ENCODE measurements at places on chromosomes 12 and 14. TPM values are rescaled to one million over a fixed set of nuclear protein-coding genes. Genes with fewer than 3 reads are reported as not detected.

- H3K36me3 ChIP-seq = no peaks in the 10 kb centered on the region
- peak; percentile 59 for DNase-seq
- H3K27ac ChIP-seq = no peak overlapping the region
- no peaks in the 10 kb centered on the region for H3K4me1 ChIP-seq
These were observed 196.6 kb upstream of the EGLN3 start for GRCh38 chr14:34147461-34147860.

- DNase-seq = peak; percentile 6
- H3K36me3 ChIP-seq = no peaks in the 10 kb centered on the region
- H3K4me3 ChIP-seq = no peak overlapping the region
- no peaks in the 10 kb centered on the region for H3K27me3 ChIP-seq
- H3K27ac ChIP-seq = no peak overlapping the region
- H3K4me1 ChIP-seq = no peaks in the 10 kb centered on the region
These were observed 258.9 kb downstream of the VRK1 start for GRCh38 chr14:97056086-97056485.

The HCFC2 gene
- total RNA-seq = 10.7 TPM

DNA sequence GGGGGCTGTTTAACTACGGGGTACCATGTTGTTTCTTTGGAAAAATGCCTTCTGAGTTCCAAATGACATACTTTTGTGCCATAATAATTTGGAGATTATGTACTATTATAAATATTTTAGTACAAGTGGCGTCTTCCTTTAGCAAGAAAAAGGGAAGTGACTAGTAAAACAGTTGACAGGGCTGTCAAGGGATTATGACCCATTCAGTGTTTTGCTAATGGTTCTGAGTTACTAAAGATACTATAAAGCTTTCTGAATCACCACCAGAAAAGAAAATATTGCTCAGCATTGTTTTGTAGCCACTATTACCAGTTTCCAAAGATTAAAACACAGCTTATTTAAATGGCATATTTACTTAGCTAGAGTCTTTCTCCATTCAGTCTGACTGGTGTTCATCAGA is 334.9 kb downstream of the SNAPC1 start:
- H3K4me1 ChIP-seq = no peaks in the 10 kb centered on the region
- 0 out of 2 replicates have a peak overlapping the region, but pooled peaks have one; percentile 8 for H3K27ac ChIP-seq
- H3K36me3 ChIP-seq = no peaks in the 10 kb centered on the region
- no peaks in the 10 kb centered on the region for H3K27me3 ChIP-seq
- peak; percentile 33 for DNase-seq

The CEBPE gene
- total RNA-seq = not detected

The ARHGEF40 gene
- 2.7 TPM for total RNA-seq

The CACNA2D4 gene
- not detected for total RNA-seq

DNA sequence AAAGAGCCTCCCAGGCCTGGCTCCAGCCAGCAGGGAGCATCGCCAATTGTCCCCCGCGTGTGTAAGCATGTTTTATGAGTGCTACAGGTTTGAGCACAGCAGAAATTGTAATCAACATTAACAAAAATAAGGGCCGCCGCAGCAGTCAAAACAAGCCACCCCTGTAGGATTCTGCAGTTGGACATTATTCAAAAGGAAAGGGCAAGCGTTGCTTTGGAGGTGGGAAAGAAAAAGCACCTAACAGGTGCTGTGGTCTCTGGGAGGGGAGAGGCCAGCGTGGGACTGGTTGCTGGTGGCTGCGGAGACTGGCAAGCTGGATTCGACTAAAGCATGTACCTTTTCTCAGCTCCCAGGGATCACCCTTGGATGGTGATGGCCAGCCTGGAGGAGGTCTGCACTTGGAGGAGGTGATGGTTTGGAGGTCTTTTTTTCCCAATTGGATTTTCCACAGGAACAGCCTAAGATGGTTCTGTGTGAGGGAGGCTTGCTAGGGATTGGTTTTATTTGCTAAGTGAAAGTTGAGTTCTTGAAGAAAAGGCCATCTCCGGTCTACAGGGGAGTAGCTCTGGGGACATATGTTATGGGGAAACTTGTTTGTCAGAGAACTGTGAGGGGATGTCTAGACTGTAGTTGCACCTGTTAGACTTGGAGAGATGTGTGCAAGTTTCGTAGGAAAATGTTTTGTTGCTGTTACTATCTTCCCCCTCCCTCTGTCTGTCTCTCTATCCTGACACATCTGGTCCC is 2.0 kb downstream of the DYRK2 start:
- no peak overlapping the region for H3K27ac ChIP-seq
- no peaks in the 10 kb centered on the region for H3K27me3 ChIP-seq
- H3K4me1 ChIP-seq = peaks cover 22% of the 10 kb centered on the region
- no peaks in the 10 kb centered on the region for H3K36me3 ChIP-seq

GRCh38 chr12:45336762-45337596 is 121.1 kb downstream of the ANO6 start:
- H3K4me3 ChIP-seq = no peak overlapping the region
- H3K27ac ChIP-seq = no peak overlapping the region
- peaks cover 5% of the 10 kb centered on the region for H3K4me1 ChIP-seq
- peak; percentile 57 for DNase-seq

DNA sequence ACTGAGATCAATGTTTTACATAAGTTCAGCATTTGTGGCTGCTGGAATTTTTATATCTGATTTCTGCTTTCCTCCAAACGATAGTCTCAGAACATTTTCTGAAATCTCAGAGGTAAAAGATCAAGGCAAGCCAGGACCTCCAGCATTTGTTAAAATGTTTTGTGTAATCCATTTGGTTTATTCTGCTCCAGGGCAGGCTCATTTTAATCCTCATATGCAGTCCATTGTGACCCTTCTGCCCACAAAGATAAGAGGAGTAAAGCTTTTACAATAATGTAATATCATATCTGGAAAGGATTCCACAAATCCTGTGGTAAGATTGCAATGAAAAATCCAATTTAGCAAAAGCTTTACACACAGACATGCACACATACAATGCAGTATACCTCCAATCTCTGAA is 55.3 kb upstream of the KCNH5 start:
- H3K36me3 ChIP-seq = no peaks in the 10 kb centered on the region
- DNase-seq = no peak
- no peaks in the 10 kb centered on the region for H3K4me1 ChIP-seq

DNA sequence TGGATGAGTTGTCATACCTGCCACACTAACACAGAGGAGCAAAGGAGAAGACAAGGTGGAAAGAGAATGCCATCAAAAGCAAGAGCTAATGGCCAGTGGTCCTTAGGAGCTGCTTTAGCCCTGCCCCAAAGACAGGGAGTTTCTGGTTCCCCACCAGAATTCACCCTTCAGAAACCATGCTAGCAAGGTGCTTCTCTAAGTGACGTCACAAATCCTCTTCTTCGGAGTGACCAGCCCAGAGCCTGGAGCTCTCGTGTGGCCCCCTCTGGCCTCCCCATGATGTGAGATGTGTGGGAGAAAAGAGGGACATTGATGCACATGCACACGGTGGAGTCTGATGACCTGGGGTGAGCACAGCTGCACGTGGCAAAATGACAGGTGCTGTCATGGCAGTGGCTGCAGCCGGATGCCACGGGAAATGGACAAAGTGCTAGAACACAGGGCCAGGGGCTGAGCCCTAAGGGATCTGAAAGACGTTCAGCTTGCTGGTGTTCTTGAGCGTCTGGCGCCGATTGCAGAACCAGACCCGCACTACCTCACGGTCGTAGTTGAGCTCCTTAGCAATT is 16.9 kb upstream of the TFCP2 start:
- H3K27ac ChIP-seq = no peak overlapping the region
- H3K4me3 ChIP-seq = no peak overlapping the region
- H3K4me1 ChIP-seq = no peaks in the 10 kb centered on the region
- no peak for DNase-seq
- H3K27me3 ChIP-seq = no peaks in the 10 kb centered on the region

- DNase-seq = no peak
- no peaks in the 10 kb centered on the region for H3K36me3 ChIP-seq
- no peak overlapping the region for H3K4me3 ChIP-seq
- peaks cover 36% of the 10 kb centered on the region for H3K4me1 ChIP-seq
- peak overlapping the region; percentile 69 for H3K27ac ChIP-seq
- no peaks in the 10 kb centered on the region for H3K27me3 ChIP-seq
These were observed 105.8 kb downstream of the SPTSSA start for GRCh38 chr14:34356264-34356654.

The GPR132 gene
- total RNA-seq = 0.04 TPM

Data from PC-3 (cell line).